ENCODE measurements at places on chromosomes 6 and 20.

- peak; percentile 72 for DNase-seq
These were observed 2.4 kb upstream of the MCM3 start for GRCh38 chr6:52286798-52287432.

DNA sequence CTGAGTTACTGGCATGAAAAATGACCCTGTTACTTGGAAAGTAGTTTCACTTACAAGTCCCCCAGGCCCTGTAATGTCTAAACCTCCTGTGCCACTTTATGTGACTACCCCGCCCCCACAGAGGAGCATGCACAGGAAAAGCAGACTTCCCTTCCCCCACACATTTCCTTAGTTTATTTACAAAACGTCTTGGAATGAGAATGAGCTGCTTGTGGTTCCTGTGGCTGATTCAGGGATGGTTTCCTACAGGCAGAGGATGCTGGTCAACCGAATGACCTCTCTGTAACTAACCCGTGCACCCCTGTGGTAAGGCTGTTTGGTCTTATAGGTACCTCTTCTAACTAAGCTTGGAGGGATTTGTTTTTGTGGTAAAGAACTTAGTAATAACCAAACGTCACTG lies 28.5 kb downstream of the RSPO3 start:
- peak; percentile 82 for DNase-seq

DNA sequence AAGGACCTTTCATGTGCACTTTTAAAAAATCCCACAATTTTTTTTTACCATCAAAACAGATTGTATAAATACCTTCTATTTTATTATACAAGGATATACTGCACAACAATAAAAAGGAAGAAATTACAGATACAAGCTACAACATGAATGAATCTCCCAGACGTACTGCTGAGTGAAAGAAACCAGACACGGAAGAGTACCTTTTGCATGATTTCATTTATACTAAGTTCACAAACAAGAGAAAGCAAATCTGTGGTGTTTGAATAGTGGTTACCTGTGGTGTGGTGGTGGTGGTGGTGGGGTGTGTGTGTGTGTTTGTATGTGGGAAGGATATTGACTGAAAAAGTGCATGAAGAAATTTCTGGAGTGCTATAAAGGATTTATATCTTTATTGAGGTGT lies 6.8 kb upstream of the PLCB4 start:
- DNase-seq = no peak

DNA sequence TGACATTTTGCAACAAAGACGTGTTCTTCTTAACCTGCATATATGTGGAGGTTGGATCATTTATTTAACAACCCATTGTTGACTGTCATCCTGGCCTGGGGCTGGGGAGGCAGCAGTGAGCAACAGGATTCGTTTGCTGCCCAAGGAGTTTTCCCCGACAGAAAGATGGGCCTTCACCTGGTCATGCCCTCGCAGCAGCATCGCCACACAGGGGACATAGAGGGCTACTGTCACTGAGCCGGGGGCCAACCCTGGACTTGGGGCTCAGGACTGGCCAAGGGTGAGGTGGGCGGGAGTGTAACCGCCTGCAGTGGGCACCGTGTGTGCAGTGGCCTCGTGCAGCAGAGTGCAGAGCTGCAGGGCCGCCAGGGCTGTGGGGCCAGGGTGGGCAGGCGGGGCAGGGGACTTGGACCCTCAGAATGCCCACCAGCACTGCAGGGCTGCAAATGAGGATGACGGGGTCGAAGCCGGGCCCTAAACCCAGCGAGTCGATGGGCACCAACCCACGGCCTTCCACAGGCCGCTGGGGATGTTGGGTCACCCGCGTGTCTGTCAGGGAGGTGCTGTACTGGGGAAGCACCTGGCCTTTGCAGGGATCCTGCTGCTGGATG lies 11.8 kb downstream of the DUSP22 start:
- DNase-seq = no peak

GRCh38 chr6:125102411-125102810 lies 51.2 kb upstream of the TPD52L1 start:
- DNase-seq = peak; percentile 10

- DNase-seq = no peak
These were observed 52.0 kb downstream of the PSMB1 start for GRCh38 chr6:170500955-170501590.

- DNase-seq = no peak
These were observed 104.5 kb downstream of the SMLR1 start for GRCh38 chr6:130931683-130932082.

- DNase-seq = no peak
These were observed 303.6 kb upstream of the POU3F2 start for GRCh38 chr6:98530732-98531131.

DNA sequence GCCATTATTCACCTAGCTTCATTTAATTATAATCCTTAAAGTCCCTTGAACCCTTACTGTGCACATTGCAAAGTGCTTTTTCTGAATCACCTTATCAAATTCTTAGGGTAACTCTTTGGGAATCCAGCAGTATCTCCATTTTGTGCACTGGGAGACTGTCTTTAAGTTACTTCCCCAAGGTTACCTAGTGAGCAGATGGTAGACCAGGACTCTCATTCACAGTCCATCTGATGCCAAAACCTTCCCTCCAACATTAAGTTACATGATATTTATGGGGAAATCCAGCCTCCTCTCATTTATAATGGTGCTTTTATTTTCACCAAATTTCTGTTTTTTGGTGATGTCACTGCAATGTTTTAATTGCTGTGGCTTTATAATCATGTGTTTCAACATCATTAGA lies 75.7 kb downstream of the NCOA7 start:
- no peak for DNase-seq

- DNase-seq = no peak
These were observed 39.9 kb upstream of the HMGA1 start for GRCh38 chr6:34196833-34197195.

GRCh38 chr6:51996296-51996947 lies 91.0 kb downstream of the PKHD1 start:
- DNase-seq = no peak

- peak; percentile 50 for DNase-seq
These were observed 59.1 kb upstream of the C20orf144 start for GRCh38 chr20:33602826-33603590.

- no peak for DNase-seq
These were observed 26.2 kb upstream of the FOXP4 start for GRCh38 chr6:41519745-41520699.

DNA sequence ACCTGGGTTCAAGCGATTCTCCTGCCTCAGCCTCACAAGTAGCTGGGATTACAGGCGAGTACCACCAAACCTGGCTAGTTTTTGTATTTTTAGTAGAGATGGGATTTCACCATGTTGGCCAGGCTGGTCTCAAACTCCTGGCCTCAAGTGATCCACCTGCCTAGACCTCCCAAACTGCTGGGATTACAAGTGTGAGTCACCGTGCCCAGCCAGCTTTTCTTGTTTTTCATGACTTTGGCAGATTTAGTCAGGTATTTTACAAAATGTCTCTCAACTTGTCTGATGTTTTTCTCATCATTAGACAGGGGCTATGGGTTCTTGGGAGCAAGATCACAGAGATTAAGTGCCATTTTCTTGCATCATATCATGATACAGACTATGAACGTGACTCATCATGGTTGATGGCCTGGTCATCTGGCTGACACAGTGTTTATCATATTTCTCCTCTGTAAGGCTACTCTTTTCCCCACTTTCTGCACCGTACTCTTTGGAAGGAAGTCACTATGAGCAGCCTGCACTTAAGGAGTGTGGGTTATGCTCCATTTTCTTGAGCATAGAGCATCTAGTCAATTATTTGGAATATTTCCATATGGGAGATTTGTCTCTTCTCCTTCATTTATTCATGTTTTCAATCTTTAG lies 67.8 kb downstream of the RNF182 start:
- peak; percentile 86 for DNase-seq

DNA sequence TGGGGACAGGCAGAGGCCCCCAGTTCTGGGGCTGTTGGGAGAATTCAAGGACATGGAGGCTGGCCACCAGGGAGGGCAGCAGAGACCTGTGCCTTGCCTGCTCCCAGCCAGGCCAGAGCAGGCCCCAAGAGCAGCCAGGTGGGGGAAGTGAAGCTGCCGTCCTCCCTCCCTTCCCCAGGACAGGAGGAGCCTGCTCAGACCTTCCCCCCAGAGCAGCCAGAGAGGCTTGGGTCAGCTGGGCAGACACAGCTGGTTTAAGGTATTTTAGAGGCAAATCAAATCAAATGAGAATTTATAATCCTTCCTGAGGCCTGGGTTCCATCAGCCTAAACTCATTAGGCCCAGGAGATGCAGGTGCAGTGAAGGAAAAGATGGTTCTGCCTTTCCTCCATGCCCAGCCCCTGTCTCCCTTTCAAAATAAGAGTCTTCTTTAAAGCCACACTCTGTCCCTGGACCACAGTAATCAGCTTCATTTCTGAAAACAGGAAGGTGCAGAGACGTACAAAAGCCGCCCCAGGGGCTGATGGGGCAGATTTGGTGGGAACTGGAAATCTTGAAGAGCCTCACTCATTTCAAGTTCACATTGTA lies 21.7 kb downstream of the BMP7 start:
- DNase-seq = no peak

DNA sequence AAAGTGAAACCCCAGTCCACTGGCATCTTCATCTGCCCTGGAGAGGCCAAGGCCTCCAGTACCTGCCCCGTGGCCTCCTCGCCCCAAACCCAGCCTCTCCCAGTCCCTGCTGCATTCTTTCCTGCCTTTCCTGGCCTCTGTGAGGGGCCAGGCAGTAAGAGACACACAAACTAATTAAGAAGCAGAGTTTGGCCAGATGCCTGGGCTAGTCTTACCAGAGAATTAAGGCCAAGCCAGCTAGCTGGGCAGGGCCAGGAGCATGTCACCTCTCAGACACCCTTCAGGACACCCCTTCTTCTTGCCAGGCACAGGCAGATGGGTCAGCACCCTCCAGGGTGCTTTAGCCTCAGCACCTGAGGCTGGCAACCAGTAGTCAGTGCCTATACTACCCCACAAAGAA lies 2.4 kb downstream of the MDGA1 start:
- DNase-seq = no peak

DNA sequence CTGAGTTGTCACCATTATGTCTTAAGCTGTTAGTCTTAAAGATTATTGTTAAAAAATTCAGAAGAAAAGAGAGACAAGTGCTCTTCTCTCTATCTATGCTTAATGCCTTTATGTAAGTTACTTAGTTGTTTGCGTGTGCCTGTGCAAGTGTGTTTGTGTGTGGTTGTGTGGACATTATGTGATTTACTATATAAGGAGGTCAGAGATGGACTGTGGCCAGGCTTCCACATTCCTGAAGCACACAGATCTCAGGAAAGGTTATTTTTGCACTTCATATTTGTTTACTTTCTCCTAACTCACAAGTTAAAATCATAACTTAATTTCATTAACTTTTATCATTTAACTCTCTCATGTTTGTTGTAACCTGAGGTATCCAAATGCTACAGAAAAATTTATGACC lies 14.5 kb downstream of the ENPP4 start:
- no peak for DNase-seq

DNA sequence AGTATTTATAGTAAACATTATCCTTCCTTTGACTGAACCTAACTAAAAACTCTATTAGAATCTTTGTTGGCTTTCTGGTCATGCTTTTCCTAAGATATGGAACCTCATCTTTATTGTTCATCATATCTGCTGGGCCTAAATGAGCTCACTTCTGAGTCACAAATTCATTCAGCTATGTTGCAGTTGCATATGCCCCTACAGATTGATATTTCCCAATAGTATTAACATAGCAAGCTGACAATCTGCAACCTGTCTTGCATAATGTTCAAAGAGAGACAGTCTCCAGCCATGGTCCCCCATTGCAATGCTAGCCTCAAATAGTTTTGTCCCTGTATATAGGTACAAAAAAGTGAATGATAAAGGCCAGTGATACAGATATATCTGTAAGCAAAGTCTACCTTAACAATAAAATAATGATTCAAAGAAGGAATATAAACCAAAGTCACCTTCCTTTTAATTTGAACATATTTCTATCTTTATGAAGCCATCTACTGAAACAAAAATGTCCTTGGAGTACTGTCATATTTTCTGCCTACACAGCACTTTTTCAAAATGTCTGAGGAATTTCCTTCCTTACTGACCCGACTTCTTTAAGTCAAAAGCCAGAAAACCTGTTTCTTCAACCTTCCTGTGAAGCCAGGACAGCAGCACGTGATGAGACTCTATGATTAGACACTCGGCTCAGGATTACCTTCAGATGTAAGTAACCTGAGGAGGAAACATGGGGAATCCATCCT lies 140.7 kb downstream of the UBE3D start:
- DNase-seq = peak; percentile 67

DNA sequence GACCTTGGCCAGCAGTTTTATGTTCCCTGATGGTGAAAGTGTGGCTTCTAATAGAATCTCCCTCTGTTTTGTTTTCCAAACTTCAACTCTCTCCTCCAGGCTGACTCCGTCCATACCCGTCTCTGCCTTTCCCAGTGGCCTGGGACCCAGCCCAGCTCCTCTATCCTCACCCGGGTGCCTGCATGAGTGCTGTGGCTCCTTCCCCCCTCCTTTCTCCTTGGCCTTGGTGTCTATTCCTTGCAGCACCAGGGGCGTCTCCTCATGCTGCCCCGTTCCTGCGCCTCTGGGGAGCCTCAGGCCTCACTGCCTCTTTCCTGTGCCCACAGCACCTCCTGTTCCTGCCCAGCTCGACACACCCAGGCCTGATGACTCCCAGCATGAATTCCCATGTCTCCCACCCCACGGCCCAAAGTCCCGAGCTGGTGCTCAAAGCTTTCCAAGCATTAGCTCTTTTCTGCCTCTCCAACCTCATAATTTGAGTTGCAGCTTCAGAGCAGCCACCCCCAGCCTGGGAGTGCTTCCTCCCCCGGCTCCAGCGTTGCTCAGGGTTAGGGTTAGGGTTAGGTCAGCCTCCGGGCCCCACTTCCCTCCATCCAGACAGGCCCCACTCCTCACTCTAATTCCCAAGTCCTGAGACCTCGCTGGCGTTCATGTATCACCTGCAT lies 56.3 kb upstream of the AFDN start:
- DNase-seq = no peak

DNA sequence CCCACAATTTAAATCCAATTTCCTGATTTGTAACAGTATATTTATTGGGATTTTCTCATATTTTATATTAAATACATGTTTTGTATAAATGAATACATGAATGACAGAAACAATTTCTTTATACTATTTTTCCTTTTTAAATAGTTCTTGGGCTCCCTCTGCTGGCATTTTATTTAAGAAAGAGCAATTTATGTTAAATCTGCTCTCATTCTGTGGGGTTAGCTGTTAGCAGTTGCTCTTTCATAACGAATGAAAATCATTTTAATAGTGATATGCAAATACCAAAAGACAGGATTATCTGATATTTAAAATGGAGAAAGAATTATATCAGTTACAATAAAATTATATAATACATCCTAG lies 118.3 kb downstream of the RALGAPA2 start:
- peak; percentile 50 for DNase-seq

Measured in IMR-90 (cell line).